ENCODE measurements at places on chromosomes 2 and 18.

DNA sequence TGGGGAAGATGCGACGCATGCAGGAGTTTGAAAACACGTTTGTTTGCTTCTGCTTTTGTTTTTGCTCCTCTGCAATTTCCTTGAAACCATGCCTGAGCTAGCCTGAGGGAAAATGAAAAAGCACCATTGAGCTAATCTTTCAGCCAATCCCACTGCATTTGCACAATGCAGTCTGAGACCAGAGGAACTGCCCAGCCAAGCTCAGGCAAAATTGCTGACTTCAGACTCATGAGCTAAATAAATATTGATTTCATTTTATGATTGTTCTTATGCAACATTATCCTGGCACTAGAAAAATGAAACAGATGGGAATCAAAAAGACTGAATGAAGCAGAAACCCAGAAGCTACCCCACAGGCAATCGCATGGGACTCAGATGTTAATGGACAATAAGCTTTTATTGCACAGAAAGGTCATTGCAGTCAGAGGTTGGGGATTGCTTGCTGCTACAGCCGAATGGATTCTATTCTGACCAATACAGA is 37.0 kb downstream of the TPRKB start:
- DNase-seq, result no peak

- no peak for DNase-seq
Observed at GRCh38 chr2:140669911-140670310, 1460.9 kb downstream of the LRP1B start.

DNA sequence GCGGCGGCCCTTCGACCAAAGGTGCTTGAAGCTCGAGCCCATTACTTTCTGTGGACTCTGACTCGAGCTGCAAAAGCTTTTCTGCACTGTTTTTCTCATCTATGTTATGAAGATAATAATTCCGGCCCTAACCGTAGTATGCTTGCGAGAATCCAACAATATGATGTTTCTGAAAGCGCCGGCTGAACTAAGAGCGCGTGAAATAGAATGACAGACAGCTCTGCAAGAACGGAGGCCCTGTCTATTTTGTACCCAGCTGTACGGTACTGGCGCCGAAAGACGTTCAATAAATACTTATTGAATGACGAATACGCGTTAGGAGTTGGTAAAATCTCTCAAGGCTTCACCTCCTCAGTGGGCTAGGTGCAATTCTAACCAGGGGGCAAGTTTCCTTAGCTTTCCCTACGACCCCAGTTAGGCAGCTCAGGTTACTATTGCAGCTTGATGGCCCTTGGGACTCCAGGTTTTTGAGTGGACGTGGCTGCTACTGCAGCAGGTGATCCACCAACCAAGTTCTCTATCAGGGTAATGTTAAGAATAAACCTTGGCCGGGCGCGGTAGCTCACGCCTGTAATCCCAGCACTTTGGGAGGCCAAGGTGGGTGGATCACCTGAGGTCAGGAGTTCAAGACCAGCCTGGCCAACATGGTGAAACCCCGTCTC is 570 bp downstream of the SCRN3 start:
- DNase-seq, result no peak

GRCh38 chr2:43075811-43076585 is 150.4 kb downstream of the ZFP36L2 start:
- no peak for DNase-seq

DNA sequence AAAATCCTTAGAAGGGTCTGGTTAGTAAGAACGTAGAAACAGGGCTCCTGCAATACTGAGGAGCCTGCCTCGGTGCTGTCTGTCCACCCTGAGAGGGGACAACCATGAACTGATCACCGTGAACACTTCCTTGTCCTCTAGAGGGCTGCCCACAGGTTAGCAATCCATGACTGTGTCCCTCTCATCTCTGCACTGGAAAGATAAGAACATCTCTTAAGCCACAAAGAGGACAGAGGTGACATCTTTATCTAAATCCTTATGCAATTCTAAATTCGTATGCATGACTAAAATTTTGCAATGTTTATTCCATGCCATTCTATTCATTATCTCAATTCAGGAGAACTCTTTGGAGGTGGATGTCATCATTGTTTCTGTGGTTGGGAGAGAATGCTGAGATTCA is 12.8 kb downstream of the EFR3B start:
- no peak for DNase-seq

DNA sequence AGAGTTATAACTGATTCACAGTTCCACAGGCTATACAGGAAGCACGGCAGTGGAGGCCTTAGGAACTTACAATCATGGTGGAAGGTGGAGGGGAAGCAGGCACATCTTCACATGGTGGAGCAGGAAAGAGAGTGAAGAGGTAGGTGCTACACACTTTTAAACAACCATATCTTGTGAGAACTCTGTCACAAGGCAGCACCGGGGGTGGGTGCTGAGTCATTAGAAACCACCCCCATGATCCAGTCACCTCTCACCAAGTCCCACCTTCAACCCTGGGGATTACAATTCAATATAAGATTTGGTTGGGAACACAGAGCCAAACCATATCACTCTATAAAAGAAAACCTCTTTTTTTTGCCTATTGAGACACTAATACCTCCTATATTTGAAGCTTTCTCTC is 1108.5 kb upstream of the CDH2 start:
- no peak for DNase-seq

DNA sequence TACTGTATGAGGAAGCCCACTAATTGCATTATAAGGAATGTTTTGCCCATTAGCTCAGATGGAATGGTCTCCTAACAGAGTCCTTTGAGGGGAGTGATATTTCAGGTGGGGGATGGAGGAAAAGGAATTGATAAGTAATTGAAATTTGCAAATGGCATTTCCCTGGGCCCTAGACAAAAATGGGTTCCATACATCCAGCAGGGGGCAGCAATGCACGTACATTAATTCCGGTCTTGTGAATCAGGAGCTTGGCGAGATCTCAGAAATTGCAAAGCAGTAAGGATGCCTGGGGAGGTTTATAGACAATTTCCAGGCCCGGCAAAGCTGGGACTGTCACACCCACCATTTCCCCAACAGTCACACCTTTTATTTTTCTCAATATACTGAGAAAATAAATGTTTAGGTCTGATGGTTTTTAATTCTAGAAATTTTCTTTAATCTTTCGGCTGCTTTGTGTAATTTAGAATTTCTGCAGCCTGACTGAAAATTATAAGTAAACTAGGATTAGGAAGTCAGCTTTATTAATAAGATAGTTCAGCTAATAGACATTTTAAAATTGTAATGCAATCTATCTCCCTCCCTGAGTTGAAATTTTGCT is 122.8 kb downstream of the LYPD1 start:
- DNase-seq, result peak; percentile 10

- DNase-seq, result no peak
Observed at GRCh38 chr2:65634304-65634703, 201.9 kb upstream of the SPRED2 start.

- DNase-seq, result no peak
Observed at GRCh38 chr2:230891509-230891908, 26.8 kb downstream of the ITM2C start.

DNA sequence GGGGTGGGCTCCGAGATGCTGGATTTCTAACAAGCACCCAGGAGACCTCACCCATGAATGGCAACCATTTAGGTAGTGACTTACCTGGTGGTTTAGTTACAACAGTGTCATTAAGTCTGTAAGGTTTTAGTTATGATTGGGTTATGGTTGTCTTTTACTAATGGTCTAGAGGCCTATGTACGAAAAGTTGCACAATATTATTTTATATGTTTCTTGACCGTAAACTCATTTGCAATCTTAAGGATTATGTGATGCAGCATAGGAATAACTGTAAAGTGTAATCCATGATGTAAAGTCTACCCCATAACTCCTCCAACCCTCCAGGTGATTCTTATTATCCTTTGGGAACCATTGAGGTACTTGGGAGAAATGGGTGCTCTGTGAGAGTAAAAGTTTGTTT is 155.4 kb upstream of the ZEB2 start:
- DNase-seq, result no peak

DNA sequence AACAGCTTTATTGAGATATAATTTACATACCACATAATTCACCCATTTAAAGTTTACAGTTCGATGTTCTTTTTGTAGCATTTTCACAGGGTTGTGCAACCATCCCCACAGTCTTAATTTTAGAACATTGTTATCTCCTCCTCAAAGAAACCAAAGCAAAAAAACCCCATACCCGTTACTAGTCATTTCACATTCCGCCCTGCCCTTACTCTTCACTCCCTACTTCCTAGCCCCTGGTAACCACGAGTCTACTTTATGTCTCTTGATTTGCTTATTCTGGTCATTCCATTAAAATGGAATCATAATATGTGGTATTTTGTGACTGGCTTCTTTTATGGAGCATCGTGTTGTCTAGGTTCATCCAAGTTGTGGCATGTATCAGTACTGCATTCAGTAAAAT is 137.7 kb downstream of the TANC1 start:
- no peak for DNase-seq

DNA sequence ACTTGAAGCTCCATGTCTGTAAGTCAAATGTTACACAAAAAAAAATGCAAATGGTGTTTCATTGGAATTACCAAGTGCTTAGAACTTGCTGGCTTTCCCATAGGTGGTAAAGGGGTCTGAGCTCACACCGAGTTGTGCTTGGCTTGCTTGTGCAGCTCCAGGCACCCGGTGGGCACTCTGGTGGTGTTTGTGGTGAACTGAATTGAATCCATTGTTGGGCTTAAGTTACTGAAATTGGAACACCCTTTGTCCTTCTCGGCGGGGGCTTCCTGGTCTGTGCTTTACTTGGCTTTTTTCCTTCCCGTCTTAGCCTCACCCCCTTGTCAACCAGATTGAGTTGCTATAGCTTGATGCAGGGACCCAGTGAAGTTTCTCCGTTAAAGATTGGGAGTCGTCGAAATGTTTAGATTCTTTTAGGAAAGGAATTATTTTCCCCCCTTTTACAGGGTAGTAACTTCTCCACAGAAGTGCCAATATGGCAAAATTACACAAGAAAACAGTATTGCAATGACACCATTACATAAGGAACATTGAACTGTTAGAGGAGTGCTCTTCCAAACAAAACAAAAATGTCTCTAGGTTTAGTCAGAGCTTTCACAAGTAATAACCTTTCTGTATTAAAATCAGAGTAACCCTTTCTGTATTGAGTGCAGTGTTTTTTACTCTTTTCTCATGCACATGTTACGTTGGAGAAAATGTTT is 97.9 kb upstream of the IL1R2 start:
- DNase-seq, result no peak

GRCh38 chr2:37469126-37469525 is 124.7 kb downstream of the QPCT start:
- no peak for DNase-seq

Measured in stimulated activated CD4-positive, alpha-beta T cell treated with anti-CD3 and anti-CD28 coated beads, Interleukin-12 subunit alpha, Interleukin-12 subunit beta, amount 100 ng/mL, for 4 hours (primary cell).